ENCODE measurements at places on chromosomes 2 and 18.
A peak's percentile ranks its signal among the peaks of the same experiment; 100 is the strongest.

DNA sequence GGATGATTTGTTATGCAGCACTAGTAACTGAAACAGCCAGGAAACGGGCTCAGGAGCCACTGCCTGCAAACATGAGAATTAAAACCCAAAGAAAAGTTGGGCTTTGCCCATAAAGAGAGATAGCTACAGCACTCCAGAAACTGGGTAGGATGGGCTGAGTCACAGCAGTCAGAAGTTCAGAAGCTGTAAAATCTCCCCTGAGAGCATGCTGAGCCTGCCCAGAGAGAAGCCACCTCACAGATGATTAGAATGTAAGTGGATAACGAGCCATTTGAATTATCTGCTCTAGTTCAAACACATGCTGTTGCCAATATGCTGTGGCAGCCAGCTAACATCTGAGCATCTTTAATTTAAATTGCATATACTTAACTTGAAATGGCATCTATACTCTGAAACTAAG lies 388.1 kb upstream of the ACVR2A start:
- no peak for DNase-seq

DNA sequence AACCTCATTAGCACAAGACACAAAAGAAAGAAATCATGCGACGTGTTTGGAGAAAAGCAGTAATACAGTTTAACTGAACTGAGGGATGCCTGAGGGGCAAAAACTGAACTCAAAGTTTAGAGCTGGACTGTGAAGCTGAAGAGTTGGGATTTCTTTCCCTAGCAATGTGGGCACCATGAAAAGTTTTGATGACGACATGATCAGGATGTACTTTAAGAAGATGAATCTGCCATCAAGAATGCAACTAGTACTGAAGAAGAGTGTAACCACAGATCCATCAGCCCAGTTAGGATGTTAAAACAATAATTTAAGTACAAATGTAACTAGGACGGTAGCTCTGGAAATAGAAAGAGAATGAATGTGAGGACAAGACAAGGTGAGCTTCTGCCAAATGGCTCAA lies 196.2 kb downstream of the VWC2L start:
- no peak for DNase-seq

GRCh38 chr2:229575569-229576315 lies 138.6 kb downstream of the DNER start:
- DNase-seq = no peak

- no peak for DNase-seq
Observed at GRCh38 chr2:213416832-213417231, 132.6 kb downstream of the SPAG16 start.

DNA sequence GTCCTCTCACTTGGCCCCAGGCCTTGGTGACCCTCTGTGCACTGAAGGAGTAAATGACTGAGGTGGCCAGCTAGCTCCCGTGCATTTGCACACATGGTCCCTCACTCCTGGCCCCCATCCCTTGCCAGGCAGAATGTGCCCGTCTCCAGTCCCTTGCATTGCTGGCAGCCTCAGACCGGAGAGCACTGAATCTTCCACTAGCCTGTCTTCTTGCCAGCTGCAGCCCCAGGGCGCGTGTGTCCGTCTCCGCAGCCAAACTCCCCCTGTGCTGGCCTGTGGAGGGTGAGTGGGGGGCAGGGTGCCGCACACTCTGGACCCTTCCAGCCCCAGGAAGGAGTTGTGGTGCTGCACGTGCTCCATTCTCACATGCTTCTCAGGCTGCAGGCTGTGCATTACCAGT lies 35.9 kb downstream of the INPP4A start:
- no peak for DNase-seq

DNA sequence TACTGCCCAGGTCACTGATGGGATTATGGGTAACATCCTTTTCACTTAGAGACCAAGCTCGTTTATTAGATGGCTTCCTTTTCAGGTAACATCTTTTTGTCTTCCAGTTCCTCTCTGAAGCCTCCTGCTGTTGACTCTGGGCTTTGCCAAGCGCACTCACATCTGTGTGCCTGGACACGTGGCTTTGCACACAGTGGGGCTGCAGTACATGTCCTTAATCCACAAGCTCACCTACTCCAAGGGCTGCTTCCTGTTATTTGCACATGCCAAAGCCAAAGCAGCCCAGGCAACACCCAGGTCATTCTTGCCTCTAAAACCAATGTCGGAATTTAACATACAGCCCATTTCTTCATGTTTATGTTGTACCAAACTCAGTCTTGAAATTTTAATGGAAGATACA lies 124.2 kb upstream of the BOD1L2 start:
- DNase-seq = no peak

DNA sequence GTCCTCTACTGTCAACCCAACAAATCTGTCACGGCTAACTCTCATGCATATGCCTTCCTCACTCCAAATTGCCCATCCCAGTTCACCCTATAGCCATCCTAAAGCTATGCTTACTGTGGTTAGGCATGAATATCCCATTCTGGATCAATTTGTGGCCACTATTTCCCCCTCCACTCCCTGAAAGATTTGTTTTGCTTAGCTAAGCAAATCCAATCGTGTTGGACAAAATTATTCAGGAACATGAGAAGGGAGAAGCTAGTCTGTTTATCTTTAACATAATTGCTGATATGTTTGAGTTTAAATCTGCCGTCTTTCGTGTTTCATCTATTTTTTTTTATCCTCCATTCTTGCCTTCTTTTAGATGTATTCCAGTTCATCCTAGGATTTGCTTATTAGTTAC lies 43.6 kb downstream of the PPM1B start:
- no peak for DNase-seq

DNA sequence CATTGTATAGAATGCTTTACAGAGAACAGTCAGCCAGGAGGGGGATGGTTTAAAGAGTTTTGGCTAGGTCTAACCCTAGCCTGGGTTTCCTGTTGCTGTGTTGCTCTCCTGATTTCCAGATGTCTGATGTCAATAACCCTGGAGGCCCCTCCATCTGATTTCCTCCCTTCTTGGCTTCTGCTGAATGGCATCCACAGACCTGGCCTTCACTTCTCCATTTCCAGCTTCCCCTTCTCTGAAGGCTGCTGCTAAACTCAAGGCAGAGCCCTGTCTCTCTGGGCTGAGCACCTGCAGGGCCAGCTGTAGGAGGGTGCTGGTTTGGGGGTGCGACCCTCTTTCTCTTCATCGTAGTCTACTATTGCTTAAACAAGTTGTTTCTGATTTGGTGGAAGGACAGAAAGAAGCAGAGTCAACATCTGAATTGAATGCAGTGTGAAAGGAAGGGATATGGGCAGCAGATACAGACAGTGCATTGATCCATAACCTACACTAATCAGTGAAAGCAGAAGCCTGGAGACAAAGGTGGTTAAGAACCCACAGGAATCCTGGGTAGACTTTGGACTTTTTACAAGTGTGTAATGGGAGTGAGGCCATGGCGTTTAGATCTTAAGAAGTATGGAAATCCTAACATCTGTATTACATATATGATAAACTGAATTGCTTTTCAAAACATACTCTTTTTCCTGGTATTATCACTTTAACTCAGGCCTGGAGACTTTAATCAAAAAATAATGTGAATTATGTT lies 153.6 kb downstream of the HRH4 start:
- DNase-seq = no peak

- peak; percentile 93 for DNase-seq
Observed at GRCh38 chr2:20097889-20098714, 46.7 kb upstream of the LAPTM4A start.

DNA sequence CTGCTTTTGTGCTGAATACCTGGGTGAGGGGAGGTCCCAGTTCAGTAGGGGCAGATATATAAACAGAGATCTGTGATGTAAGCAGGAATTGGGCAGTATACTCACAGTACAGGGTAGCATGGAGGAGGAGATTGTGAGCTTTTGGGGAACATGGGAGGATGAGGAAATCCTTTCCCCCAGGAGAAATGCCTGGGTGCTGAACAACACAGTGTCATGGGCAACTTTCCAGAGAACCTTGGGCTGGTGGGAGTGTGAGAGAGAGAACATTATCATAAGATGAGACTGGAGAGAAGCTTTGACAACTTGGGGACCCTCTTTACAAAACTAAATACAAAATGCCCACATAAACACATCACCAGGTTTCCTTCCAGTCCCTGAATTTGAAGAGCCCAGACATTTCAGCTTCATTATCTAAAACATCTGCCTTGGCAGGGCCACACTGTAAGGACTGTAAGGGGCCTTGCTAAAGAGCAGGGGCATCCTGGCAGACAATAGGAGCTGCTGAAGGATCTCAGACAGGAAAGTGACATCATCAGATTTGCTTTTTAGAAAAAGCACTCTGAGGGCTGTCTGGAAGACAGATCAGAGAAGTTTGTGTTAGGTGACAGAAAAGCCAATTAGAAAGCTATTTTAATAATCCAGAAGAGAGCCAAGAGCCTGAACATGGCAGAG lies 303.1 kb upstream of the FBXO11 start:
- DNase-seq = no peak
